ENCODE measurements at places on chromosomes 2 and 18.

GRCh38 chr2:127551221-127551930 lies 15.9 kb downstream of the MYO7B start:
- no peak for DNase-seq

- no peak for DNase-seq
Measured at GRCh38 chr2:28311660-28312249, 80.9 kb upstream of the FOSL2 start.

GRCh38 chr2:20970068-20970467 lies 73.8 kb downstream of the APOB start:
- DNase-seq: no peak

GRCh38 chr2:236679884-236680860 lies 110.5 kb downstream of the ACKR3 start:
- no peak for DNase-seq

DNA sequence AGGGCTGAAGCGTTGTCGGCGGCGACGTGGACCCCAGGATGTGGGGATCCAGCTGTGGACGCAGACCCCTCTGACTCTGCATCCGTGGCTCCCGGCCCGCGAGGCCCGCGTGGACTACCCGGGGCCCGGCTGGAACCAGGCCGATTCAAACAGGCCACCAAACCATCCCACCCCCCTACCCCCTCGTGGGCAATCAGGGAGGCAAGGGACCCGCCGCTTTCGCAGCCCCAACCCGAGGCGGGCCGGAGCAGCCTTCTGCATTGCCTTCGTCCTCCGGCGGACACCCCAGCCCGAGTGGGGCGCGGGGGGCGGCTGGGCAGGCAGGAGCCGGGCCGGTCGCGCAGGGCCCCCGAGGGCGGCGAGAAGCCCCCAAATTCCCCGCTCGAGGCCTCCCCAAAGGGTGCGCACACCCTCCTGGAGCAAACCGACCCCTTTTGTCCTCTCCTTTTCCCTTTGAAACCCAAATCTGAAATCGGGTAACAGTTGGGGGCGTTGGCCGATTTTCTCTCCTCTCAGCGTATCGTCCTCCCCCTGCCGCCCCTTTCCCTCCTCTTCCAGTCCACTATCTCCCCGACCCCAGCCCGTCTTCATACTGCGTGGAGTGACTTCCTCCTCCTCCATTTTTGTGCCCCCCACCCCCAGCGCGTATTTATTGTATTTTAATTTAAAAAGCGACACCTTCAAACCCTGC lies 7.4 kb downstream of the SP9 start:
- no peak for DNase-seq

All from CD4-positive, alpha-beta T cell treated with Interferon alpha-2 for 1 hour (primary cell).